ENCODE measurements at places on chromosomes 6 and 20.

GRCh38 chr6:9581155-9581554 is 833.7 kb downstream of the TFAP2A start:
- DNase-seq, result no peak

DNA sequence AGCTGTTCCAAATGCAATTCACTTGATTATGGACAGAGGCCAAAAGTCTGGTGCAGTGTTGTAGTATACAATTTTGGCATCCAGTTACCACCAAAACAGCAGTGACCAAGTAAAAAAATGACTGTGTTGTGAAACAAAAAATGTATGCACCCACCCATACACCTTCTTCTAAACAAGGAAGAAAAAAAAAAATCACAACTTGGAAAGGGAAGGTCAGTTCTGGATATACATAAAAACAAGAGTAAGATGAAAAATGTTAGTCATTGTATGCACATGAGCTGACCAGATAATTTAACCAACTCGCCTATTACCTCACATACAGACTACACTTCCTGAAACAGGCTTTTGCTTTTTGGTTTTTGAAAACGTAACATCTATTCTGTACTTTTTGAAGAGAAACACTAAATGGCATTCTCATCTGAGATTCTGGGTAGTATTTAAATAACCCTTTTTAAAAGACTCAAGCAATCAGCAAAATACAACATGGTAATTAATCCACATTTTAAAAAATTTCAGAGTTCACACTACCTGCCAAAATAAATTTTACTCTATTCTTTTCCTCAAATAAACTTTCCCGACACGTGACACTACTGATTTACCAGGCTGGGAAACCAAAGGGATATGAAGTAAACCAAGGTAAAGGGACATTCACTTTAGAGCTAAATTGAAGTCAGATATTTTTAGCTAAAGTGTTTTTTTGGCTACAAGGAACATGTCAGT is 141.6 kb upstream of the SHLD1 start:
- no peak for DNase-seq

GRCh38 chr6:135181333-135182070 is 394 bp downstream of the MYB start:
- no peak for DNase-seq

DNA sequence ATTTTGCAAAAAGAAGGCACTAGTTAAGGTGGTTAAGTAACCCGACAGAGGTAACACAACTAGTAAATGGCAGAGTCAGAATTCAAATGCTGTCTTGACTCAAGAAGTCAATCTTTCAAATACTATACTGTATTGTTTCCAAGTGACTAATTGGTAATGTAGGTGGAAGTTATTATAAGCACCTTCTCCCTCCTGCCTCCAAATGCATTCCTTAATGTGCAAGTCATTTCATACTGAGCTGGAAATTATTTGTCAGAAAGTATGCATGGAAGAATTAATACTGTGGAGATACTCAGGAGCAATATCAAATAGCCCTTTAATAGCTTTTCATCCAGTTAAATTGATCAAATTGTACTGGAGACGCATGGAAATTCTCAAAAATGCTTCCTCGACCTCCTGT is 579.1 kb downstream of the DOK5 start:
- DNase-seq, result no peak

DNA sequence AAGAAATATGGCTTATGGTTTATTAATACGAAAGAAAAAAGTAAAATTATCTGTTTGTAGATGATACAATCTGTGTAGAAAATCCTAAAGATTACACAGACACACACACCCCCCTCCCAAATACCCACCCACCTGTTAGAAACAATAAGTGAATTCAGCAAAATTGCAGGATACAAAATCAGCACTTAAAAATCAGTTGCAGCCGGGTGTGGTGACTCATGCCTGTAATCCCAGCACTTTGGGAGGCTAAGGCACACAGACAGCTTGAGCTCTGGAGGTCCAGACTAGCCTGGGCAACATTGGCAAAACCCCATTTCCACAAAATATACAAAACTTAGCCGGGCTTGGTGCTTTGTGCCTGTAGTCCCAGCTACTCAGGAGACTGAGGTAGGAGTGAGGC is 42.3 kb downstream of the NINL start:
- DNase-seq, result no peak

DNA sequence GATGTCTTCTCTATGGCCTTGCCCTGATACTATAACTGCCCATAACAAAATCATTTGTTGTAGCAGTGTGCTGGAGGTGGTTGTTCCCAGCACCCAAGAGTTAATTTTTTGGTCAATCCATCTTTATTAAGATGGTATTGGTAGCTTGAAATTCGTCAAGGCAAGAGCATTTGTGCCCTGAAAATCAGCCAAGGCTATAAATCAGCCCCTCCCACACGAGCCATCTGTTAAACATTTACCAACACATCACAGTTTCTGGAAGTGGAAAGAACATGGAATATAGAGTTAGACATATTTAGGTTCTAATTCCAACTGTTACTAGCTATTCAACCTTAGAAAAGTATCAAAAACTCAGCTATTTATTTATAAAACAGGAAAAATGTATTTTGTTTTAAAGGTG is 888.4 kb upstream of the GJE1 start:
- no peak for DNase-seq

- no peak for DNase-seq
Measured at GRCh38 chr20:45407067-45407745, 883 bp upstream of the DBNDD2 start.

DNA sequence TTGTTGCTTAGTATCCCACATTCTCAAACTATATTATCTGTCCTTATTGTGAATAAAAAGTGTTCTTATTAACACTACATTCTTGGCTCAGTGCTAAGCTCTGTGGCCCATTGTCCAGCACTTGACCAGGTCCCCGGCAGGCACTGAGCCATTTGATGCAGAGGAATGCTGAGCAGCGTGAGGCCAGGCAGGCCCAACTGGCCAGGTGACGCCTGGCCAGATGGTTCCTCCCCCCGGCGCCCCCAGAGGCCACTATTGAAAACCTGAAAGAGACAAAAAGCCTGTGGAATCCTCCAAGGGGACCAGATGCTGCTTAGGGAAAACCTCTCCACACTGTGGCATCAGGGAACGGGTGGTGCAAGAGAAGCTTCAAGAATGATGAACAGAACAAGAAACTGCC is 597.5 kb upstream of the JAG1 start:
- no peak for DNase-seq

GRCh38 chr20:17936761-17937732 is 31.5 kb downstream of the SNX5 start:
- no peak for DNase-seq

DNA sequence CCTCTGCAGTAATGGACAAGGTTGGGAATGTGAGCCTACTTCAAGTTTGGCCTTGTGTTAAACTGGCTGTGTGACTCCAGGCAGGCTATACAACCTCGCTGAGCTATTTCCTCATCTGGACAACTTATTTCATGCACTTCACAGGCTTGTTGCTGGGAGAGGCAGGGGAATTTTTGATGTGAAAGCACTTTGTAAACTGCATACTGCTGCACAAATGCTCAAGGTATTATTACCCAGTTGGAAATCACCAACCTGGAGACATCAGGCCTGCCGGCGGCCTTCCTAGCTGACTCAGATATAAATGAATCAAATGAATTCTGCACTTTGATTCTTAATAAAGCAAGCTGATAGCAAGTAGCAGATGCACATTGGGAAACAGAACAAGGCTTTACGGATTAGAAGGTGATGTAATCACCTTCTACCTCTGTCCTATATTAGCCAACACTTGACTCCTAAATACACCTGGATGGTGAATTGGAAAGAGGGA is 10.1 kb downstream of the JARID2 start:
- DNase-seq, result no peak

DNA sequence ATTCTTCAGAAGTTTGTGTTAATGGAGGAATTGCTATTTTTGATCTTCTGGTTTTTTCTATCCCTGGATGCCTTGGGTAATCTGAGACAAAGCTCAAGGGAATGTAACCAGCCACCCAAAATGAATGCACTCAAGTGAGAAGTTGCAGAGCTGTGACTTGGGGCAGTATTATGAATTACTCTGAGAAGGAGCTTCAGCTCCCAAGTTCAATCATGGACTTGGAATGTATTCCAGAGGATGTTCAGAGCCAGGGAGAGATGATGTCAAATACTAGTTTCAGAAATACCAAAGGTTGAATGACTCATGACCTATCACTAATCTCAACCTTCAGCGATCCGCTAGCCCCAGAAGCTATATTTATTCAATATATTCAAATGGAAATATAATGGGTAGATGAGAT is 375.2 kb upstream of the PLCB4 start:
- no peak for DNase-seq

Measured in esophagus squamous epithelium (tissue), 5 donors.